ENCODE measurements at places on chromosomes 16 and 17.

- no peak for DNase-seq
Measured at GRCh38 chr16:12876778-12877177, 24.6 kb upstream of the SHISA9 start.

GRCh38 chr16:86931410-86931941 is 353.1 kb downstream of the FOXL1 start:
- no peak for DNase-seq

DNA sequence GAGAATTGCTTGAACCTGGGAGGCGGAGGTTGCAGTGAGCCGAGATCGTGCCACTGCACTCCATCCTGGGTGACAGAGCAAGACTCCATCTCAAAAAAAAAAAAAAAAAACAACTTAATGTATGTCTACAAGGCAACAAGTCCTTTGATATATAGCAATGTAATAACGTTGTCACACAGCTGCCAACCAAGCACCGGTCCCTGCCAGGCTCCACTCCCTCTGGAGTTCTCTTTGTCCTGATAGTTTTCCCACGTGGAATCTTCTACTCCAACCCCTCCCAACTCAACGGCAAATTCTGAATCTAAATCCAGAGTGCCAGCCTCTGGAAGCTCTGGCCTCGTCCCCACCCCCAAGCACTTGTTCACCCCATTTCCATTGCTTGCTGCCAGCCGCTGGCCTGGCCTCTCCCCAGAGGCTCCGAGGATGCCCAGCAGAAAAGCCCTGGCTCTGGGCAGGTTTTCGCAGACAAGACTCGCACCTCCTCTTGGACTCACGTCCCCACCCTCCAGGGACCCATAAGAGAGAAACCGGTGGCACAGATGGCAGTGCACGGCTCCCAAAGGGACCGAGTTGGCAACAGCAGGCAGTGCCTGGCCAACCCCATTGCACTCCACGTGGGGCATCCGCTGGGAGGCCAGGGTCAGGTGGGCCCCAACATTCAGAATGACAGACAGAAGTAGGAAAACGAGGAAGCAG is 15.9 kb upstream of the CBX2 start:
- DNase-seq = no peak

GRCh38 chr17:5122586-5123342 is 6.9 kb downstream of the USP6 start:
- no peak for DNase-seq

- peak; percentile 91 for DNase-seq
Measured at GRCh38 chr17:77404812-77405581, 264.2 kb downstream of the SEC14L1 start.

DNA sequence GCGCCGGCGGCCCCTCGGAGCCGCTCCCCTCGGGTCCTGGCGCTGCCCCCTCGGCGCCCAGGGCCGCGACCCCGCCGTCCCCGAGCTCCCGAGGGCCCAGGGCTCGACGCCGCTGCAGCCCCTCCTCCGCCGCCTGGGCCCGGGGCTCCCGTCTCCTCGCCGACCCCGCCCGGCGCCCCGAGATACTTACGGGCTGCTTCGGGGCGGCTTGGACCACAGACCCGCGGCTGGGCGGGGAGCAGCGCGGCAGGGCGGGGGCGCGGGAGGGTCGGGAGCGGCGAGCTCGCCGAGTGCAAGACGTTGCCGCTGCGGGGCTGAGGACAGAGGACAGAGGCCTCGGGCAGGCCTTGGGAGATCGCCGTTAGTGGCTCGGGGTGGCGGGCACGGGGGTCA is 290 bp downstream of the TOB1 start:
- no peak for DNase-seq

GRCh38 chr17:80104321-80104955 is 3.1 kb downstream of the GAA start:
- DNase-seq = no peak

DNA sequence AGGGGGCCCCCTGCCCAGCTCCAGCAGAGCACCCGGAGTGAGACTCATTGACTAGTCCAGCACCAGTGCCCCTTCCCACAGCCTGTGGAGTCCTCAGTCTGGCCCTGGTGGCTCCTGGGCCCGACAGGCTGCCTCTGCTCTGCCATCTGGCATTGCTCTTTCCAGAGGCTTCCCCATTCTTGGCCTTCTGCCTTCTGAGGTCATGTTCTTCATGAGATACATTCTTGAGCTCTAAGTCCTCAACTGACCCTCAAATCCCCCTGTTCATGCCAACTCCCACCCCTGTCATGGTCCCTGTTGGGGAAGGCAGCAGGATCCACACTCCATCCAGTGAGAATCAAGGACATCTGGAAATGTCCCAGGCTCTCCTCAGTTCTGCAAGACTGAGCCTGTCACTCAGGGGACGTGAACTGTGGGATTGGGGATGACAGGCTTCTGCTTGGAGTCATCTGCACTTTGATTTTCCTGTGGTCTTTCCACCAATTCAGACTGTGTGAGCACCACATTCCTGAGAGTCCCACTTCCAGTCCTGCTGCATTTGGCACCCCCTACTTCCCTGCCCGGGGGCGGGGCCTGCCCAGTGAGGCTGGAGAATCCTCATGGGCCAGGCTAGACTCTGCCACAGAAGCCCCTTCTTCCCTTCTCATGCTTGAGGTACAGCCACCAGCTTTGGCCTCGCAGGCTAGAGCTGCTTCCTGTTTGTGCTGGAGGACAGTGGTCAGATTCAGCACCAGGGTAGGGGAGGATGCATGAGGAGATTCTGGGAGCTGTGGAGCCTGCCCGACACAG is 2.7 kb downstream of the TRPV2 start:
- no peak for DNase-seq

DNA sequence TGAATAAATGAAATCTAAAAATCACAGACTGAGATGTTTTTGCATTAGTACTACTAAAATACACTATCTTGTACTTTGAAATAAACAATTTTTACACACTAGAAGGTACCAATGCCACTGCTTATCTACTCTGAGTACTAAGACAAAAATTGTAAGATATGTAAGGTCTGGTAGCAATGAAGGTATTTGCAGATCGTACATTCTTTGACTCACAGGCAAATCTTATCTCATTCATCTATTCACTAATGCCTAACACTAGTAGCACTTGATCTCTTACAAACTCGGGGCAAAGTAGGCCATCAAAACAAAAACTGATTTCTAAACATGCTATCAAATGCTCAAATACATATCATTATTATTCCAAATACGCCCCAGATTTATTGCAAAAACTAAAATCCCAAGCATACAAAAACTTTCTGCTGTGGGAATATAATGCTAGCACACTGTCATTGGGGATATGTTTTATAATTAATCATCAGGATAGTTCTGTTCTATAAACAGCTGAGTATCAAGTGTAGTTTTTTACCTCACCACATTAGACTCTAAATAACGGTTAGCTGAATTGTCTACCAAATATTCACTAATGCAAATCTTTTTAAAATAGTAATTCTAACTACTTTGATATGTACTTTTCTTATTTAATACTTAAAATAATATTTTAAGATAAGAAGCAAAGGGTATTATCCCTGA is 68.0 kb downstream of the MED13 start:
- DNase-seq = no peak

GRCh38 chr17:57256708-57257112 is 387 bp downstream of the MSI2 start:
- peak; percentile 55 for DNase-seq

DNA sequence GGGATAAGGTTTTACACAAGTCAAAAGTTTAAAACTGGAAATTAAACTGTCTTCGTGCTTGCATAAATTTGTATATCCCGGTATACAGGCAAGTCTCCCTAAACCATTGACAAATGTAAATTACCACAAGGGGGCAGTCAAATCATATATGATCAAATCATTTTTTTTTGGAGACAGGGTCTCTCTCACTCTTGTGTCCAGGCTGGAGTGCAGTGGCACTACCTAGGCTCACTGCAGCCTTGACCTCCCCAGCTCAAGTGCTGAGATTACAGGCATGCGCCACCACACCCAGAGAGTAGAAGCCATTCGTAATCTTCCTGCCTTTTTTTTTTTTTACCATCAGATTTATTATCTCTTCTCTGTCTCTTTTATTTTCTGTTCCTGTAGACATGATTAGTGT is 18.5 kb downstream of the TOP2A start:
- DNase-seq = peak; percentile 60

DNA sequence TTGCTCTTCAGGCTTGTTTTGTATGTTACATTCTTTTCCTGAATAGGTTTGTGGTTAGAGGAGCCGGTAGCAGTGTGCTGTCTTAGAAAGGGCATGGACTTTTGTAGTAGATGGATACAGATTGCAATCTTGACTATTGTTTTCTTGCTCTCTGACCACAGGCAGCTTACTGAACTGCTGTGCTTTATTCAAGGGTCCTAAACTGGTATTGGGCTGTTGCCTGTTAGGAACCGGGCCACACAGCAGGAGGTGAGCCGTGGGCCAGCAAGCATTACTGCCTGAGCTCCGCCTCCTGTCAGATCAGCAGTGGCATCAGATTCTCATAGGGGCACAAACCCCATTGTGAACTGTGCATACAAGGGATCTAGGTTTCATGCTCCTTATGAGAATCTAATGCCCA is 373.9 kb downstream of the CPPED1 start:
- peak; percentile 26 for DNase-seq

DNA sequence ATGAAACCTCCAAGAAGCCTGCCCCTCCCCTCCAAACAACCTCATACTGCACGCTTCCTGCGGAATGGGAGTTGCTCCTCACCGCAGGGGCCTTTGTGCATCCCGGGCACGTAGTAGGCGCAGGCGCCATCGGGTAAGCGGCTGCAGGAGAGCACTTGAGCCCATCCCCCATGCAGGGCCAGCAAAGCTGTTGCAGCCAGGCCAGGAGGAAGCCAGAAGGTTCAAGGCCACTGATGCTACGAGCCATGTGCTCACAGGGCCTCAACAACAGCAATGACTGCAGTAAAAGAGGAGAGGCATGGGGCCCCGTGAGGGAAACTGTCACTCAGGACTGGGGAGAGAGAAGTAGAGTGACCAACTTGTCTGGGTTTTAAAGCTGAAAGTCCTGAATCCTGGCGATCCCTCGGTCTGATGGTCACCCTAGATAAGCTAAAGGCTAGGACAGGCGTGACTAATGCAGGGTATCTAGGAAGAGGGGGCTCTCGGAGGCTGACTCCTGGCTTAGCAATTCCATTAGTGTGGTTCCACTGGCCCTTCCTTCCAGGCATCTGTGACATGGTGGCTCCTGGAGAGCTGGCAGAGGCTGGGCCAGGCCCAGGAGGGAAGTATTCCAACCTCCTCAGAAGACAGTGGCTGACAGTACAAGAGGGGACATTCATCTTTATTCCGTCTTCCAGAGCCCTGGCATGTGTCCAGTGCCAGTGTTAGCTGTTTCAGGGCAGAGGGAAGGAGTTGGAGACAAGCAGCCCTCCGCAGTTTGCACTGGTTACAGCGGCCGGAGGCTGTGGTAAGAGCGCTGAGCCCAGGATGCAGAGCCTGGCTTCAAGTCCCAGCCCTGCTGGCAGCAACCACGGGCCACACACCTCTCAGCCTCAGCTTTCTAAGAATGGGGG is 20.8 kb downstream of the GOSR2 start:
- no peak for DNase-seq

GRCh38 chr17:77098884-77099545 is 41.8 kb upstream of the SEC14L1 start:
- no peak for DNase-seq

DNA sequence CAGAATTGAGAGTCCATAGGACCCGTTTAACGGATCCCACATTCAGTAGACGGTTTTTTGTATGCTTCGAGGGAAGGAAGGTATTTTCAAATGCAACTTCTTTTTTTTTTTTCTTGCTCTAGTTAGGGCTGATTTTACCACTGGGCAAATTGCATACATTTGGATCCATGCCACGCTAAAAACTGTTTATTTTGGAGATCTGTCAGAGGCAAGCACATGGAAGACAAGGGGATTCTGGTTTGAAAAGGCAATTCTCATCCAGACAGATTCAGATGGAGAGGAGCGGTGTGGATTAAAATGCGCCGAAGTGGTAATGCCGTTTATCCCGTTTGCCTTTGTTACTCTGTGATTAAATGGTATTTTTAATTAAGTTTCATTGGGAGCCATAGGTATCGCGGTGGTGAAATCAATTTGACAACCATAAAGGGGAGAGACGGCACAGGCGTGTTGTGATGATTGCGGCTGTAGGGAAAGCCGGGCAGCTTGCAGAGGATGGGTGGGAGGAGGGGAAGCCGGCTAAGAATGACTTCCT is 170.4 kb downstream of the IRX3 start:
- no peak for DNase-seq

- DNase-seq = no peak
Measured at GRCh38 chr16:20868890-20869289, 31.3 kb downstream of the DCUN1D3 start.

Data from Jurkat, Clone E6-1 (cell line).